DMS79 (cell line): ENCODE measurements at places on chromosomes 16 and 17.

DNA sequence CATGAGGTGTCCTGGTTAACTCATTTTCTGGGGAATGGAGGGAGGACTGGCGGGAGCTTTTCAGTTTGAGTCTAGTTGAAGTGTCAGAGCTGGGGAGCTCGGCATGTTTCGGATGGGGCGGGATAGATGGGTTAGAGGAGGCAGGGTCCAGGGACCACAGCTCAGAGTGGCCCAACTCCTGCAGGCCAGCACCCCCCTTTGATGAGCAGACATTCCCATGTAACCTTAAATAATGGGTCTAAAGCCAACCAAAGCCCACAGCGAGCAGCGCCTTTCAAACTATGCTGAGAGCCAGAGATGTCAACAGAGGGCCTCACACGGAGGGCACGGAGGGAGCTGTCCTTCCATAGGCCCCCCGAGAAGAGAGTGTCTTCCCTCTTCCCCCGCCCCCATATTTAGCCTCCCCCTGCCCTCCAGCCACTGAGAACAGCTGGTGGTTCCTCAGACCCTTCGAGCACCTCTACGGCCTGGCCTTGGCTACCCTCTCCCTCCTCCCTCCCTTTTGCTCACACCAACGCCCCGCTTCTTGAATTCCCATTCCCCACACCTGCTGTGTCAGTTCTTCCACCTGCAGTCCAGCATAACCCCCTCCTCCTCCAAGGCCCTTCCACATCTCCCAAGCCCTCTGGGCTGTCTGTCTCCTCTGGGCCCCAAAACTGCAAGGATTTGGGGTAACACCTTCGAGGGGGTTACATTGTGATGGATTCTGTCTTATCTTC is 21.8 kb downstream of the RAB11FIP4 start:
- no peak for DNase-seq

DNA sequence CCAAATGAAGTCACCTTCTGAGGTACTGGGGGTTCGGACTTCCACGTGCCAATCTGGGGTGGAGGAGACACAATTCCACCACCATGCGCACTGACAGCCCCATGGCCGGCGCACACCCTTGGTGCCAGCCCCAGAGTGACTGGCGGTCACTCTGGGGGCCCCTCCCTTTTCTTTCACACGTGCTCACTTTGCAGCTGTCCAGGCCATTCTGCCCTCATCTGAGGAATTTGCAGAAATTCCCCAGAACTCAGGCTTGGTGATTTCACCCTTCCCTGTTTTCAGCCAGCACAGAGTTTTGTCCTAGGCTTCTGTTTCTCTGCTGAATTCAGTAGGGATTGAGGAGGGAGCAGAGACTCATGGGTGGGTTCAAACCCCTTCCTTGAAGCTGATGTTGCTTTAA is 54.8 kb downstream of the CDRT4 start:
- DNase-seq: no peak

DNA sequence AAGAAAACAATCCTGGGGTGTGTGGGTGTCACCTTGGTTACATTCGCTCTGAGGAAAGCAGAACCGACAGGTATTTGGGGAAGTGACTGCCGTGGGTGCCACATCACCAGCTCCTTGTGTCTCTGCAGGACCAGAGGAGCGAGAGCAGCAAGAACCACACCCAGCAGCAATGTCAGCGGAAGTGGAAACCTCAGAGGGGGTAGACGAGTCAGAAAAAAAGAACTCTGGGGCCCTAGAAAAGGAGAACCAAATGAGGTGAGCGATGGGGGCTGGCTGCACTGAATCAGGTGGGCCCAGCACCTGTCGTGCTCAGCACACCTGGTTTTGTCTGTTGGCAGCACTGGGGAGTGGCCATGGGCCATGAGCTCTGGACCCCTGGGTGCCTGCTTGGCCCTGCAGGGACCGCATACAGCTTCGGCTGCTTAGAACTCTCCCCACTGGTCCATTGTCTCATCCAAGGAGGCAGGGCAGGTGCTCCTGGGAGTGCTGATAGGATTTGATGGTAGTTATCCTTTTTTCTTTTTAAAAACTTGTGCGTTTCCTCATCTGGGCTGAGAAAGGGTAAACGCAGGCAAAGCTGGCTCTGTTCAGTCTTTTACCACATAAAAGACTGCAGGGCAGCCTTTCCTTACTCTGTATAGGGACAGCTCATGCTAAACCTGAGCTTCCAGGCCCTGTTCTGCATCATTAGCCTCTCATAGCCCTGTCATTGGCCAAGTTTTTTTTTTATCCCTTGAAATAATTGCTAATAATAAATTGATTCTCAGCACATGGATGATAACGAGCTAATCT is 29.4 kb downstream of the HMOX2 start:
- DNase-seq: no peak

- DNase-seq: no peak
These were observed 15.6 kb upstream of the TMEM98 start for GRCh38 chr17:32912218-32912897.

DNA sequence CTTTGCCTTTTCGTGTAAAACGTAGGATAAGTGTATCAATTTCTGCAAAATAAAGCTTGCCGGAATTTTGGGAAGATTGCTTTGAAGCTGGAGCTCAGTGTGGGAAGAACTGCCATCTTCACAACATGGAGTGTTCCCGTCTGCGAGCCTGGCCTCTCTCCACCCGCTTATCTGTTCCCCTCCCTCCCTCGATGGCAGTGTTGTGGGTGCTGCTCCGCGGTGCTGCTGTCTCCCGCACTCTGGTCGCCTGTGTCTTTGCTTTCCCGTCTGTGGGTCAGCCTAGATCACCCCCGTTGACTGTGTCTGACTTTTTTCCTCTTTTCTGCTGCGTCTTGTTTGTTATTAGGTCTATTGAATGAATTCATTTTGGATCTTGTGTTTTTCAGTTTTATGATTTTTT is 17.0 kb downstream of the ACSF3 start:
- no peak for DNase-seq
